ENCODE measurements at places on chromosomes 5 and 9.
A peak's percentile ranks its signal among the peaks of the same experiment; 100 is the strongest.

DNA sequence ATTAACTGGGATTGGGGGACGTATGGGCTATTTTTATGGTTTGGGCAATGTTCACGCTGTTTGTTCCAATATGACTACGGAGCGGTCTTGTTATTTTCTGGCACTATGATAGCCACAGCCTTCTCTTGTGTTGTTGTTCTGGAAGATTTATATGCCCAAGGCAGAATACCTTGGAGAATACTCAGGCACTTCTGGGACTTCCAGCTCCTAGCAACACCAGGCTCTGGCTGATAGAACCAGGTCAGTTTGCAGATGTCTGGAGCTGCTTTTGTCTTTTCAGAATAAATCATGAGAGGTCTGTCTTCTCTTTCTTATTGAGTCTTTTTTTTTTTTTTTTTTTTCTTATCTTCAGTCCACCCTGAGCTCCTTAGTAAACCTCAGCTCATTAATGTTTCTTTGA lies 262.5 kb downstream of the MED10 start:
- DNase-seq: no peak

- DNase-seq: no peak
Measured at GRCh38 chr5:142847898-142848790, 78.0 kb downstream of the ARHGAP26 start.

- DNase-seq: no peak
Measured at GRCh38 chr5:118653872-118654271, 334.5 kb downstream of the DTWD2 start.

DNA sequence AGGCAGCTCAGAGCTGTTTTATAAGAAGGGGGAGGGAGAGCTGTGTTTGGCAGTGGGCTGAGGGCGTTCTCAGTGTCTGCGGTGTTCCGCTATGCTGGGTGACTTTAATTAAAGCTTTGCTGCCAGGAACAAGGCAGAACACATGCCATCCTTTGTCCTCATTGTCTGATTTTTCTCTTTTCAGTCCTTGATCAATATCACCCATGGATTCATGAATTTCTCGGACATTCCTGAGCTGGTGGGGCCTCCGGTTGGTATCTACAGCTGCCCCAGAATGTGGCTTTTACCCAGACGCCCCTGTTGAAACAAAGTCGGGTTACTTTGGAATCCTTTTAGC lies 66.5 kb upstream of the TGFBR1 start:
- no peak for DNase-seq

GRCh38 chr5:76040806-76041205 lies 42.4 kb upstream of the SV2C start:
- no peak for DNase-seq

GRCh38 chr5:128015978-128016377 lies 67.6 kb upstream of the SLC12A2 start:
- peak; percentile 36 for DNase-seq

DNA sequence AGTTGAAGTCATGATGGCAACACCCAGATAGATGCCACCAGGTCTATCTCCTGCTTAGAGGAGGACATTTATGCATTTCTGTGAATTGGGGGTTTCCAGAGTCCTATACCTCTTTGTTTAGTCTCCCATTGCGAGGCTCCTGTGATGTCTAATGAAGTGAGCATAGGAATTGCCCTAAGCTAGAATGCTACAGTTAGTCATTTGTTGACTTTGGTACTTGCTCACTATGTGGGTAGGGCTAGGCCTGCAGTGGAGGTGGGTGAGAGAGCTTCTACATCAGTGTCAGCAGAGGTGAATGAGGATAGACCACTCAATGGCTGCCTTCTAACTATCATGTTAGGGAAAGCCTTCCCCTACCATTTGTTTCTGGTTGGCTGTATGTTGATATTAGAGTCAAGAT lies 173.3 kb upstream of the POC5 start:
- no peak for DNase-seq

DNA sequence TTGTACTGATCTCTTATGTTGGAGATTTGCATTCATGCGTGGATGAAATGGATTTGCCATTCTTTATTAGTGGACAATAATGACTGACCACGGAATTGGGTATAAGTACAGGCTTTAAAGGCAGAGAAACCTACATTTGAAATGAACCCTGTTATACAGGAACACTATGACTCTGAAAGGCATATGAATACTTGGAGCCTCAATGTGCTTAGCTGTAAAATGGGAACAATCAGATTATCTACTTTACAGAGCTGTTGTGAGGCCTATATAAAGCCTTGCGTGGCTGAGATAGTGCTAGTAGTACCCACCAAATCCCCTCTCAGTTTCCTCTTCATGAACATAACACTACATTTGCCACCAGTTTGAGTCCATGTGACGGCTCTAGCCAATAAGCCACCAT lies 18.9 kb upstream of the MGAT1 start:
- no peak for DNase-seq

GRCh38 chr5:108546939-108547338 lies 165.0 kb upstream of the FBXL17 start:
- no peak for DNase-seq

DNA sequence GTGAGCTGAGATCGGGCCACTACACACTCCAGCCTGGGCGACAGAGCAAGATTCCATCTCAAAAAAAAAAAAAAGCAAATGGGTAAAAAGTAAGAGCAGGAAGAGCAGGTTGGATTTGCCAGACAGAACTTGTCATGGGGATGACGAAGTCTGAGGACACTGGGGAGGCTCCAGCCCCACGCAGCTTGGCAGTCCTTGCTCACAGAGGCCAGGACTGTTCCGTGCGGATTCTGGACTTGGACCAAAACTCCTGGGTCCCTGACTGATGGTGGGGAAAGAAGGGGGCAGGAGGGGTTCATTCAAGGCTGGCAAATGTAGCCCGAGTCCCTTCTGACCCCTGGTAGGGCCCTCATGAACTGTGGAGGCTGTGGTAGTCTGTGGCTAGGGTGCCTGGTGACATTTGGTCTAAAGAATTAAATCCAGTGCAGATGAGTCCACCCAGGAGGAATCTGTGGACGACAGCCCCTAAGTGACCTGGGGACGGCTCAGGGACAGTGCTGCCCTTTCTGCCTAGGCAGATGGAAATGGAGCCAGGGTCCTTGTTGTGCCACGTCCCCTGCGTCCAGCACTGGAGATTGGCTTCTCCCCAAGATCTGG lies 3.1 kb downstream of the FGD3 start:
- DNase-seq: no peak

GRCh38 chr5:150043657-150044328 lies 42.6 kb downstream of the CSF1R start:
- no peak for DNase-seq
